ENCODE measurements at places on chromosomes 5 and 9. TPM values are rescaled to one million over a fixed set of nuclear protein-coding genes. Genes with fewer than 3 reads are reported as not detected.
A peak's percentile ranks its signal among the peaks of the same experiment; 100 is the strongest.

Gene SLC6A18
- not detected for total RNA-seq

Gene SEMA6A
- total RNA-seq, result 98.1 TPM

Gene SIT1
- total RNA-seq, result 2.7 TPM

Gene SPATA31A1
- total RNA-seq, result not detected

Gene FOXD4L3
- total RNA-seq, result not detected

Gene NSG2
- total RNA-seq, result 0.81 TPM

Gene SOWAHA
- 22.2 TPM for total RNA-seq

Gene PSAT1
- total RNA-seq, result 2.4 TPM

Gene GARIN3
- not detected for total RNA-seq

Gene C5orf58
- 0.52 TPM for total RNA-seq

DNA sequence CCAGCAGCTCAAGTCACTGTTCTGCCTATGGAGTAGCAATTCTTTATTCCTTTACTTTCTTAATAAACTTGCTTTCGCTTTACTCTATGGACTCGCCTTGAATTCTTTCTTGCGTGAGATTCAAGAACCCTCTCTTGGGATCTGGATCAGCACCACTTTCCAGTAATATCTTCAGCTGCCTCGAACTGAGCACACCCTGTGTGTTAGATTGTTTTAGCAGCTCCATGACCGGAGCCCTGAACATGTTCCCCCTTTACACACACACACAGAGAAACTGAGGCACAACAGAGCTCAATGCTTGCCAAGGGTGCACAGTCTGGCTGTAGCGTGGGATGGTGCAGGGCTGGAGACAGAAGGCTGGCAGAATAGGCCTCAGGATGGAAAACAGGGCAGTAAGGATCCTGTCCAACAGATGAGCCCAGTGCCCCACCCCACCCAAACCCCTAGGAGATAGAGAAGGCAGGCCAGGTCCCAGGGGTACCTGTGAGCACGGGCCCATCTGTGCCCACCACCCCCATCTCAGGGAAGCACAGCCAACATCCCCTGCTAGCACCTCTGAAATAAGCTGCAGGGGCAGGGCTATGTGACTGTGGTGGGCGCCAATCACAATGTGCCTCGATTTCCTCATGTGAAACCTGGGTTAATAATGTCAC is 27.9 kb downstream of the BICD2 start:
- DNase-seq, result no peak

DNA sequence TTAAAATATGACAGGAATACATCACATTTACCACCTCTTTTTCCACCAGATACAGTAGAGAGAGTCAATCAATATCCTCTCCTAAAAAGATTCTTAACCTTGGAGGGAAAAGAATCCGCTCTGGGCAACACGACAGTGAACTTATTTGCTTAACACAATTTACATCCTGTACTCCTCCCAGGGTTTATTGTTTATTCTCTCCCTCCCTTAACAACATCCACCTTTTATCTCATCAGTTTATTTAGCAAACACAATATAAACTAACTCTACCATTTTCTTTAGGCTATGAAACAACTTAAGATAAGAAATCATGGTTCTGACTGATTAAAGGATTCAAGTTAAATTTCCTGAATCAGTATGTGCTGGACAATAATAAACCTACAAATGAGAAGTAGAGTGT is 50.9 kb downstream of the CERT1 start:
- no peak for DNase-seq

DNA sequence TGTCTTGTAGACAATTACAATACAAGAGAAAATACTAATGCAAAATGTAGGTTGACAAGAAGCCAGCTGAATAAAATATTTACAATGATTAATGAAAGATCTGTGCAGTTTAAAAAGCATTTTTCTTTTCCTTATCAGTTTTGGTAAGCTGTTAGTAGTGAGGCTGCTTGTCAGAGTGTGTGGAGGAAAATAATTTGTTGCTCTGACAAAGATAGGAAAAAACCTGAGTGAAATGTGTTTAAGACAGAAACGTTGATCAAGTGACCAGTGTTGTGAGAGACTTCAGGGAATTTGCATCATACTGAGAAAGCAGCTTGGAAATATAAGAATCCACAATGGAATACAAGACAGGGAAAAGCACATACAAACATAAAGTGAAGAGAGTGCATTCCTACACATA is 360.3 kb upstream of the CDH18 start:
- DNase-seq, result no peak

- DNase-seq, result no peak
Observed at GRCh38 chr9:6920041-6920440, 162.3 kb downstream of the KDM4C start.

DNA sequence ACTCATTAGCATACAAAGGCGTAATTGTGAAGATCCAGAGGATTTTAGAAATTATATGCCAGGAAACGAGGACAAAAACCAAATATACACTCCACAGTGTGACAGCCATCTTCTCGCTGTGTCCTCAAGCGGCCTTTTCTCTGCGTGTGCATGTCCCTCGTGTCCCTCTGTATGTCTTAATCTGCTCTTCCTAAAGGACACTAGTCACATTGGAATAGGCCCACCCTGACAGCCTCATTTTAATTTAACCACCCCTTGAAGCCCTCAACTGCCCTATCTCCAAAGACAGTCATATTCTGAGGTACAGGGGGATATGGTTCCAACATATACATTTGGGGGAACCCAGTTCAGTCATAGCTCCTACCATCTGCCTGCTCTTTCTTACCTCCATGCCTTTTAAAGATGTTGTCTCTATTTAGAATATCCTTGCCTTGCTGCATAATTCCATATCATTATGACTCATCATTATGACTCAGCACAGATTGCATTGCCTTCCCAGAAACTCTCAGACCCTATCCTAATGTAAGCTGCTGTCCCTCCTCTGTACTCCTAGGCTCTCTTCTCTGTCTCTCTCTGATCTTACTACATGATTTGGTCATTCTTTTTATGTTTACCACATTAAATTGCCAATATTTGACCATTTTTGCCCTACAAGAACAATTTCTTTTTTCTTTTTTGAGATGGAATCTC is 210.9 kb downstream of the AOPEP start:
- no peak for DNase-seq

DNA sequence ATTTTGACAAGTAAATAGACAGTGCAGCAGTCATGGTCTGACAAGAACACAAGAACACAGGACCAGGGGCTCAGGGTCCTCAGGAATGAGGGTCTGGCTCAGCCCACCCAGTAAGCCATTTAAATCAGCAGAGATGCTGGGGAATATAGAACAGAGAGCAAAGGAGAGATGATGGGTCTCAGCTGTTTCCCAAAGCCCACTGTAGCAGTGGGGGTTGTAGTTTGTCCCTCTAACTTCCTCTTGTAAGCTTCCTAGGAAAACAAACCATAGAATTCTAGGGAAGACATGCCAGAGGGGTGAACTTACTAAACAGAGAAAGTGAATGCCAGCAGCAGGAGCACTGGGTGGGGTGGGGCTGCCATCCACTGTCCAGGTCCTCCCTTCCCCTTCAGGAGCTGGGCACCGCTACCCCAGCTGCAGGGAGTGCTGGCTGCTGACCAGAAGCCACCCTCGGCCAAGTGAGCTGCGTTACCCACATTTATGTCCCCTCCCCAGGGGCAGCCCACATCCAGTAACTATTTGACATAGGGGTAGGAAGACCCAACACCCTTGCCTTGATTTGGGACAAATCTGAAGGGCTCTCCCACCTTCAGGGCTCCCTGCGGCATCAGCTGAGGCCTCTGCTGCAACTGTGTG is 41.6 kb downstream of the GABBR2 start:
- no peak for DNase-seq

- DNase-seq, result no peak
Observed at GRCh38 chr5:75603371-75603770, 7.9 kb upstream of the ANKDD1B start.

GRCh38 chr5:174750711-174751110 is 26.3 kb downstream of the MSX2 start:
- no peak for DNase-seq

GRCh38 chr9:115594557-115594956 is 476.6 kb upstream of the TNC start:
- no peak for DNase-seq

GRCh38 chr5:82765765-82766164 is 311.4 kb downstream of the TMEM167A start:
- no peak for DNase-seq

DNA sequence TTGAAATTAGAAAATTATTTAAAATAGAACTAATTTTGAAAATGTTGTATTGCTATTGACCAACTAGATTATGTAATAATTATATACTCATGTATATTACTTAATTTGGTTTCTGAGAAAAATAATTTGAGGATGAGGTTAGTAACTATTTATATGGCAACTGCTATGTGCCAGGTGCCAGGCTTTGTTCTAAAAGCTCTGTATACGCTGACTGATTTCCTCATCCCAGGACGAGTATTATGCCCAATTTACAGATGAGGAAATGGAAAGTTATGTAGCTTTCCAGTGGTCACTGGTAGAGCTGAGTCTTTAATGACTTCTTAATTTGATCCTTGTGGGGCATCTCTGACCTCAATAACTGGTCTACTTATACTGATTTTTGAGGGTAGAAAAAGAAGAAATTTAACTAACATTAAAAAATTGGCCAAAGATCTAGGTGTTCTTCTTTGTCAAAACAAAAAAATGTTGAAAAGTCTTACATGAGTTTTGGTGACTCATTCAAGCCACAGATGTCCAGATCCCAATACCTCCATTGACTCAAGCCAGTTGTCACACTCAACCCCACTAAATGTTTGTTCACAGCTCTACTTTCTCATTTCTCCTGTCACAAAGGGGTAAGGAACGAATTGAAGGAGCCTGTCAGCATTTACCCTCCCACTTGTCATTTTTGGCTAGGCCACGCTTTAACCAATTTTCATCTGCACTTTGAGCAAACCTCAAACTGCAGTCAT is 228.1 kb upstream of the MEF2C start:
- no peak for DNase-seq

GRCh38 chr9:122370869-122371755 is at the start of gene PTGS1:
Gene PTGS1, plus strand, starts transcription at chr9:122371024. Its CDS starts 61 bp downstream, at chr9:122371085.
- peak; percentile 38 for DNase-seq

DNA sequence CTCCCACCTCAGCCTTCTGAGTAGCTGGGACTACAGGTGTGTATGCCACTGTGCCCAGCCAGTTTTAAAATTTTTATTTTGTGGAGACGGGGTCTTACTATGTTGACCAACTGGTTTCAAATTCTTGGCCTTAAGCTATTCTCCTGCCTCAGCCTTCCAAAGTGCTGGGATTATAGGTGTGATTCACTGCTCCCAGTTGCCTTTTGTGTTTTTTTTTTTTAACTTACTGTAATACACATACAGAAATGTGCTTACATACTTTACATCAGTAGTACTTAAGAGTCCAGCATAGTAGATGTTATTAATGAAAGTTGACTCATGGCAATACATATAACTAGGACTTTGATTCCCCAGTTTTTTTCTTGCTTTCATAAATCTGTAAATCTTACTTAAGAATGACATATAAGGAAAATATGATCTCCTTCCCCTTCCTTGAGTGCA is 4.7 kb downstream of the MAN2A1 start:
- no peak for DNase-seq

DNA sequence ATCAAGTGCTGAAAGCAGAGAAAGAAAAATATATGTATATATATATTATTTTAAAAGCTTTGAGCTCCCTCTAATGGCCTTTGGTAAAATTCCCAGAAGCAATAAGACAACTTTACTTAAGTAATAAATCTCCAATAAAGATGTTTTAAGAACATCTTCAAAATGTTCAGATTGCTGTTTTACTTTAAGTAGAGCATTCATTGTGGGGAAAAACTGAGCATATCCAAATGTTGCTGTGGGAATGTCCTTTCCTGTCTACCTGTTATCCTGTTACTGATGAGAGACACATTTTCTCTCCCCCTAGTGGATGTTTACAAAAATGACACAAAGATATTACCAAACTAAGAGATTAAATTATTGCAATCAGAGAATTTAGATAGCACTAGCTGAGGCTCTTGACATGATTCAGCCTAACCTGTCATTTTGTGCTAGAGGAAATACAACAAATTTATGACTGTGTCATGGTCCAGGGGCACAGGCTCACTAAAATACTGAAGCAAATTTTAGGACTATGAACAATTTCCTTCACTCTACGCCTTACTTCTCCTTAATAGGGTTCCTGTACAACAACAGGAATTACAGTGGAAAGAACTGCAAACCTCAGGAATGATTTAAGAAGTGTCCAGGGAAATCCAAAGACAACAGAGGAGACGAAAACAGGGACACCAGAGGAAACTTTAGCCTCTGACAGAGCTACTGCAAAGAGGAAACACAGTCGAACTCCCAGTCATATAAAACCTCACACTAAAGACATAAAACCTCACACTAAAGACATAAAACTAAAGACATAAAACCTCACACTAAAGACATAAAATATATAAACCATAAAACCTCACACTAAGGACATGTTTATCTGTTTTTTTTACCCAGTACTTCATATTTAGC is 24.3 kb upstream of the PRRC1 start:
- DNase-seq, result no peak

DNA sequence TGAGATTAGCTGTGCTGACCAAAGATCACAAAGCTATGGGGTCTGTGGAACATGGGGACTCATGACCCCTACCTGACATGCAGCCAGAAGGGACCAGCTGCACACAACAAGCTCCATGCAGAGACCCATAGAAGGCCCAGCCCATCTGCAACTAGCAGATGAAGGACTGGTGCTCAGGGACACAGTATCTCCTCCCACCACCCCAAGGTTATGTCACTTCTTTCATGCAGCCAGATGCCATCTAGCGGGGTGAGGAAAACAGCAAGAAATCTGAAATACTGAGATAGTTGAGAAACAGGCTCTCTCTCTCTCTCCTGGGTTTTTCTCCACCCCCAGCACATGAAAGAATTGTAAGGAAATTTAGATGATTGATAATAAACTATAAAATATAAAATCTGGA is 161.3 kb upstream of the DAPK1 start:
- peak; percentile 15 for DNase-seq

All from mucosa of gallbladder (tissue), 1 donor.